ENCODE measurements at places on chromosomes 1 and 21. TPM values are rescaled to one million over a fixed set of nuclear protein-coding genes. Genes with fewer than 3 reads are reported as not detected.

Gene SLC5A3
- 2.6 TPM for polyA plus RNA-seq

DNA sequence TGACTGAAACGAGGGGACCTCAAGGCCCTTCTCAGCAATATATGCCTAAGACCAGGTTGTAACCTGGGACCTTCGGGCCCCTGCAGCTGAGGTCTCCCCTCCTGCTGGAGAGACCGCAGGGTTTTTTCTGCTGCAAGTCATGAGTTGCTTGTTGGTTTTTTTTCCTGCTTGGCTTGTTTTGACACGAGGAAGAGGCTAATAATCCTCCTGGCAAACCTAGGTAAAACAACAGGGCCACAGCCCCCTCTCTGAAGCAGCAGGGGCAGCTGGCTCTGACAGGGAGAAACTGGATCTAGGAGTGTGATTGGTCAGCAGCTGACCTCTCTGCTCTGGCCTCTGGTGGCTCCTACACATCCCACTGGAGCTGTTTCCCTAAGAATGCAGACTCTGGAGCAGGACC is 69.0 kb downstream of the CD34 start:
- H3K27ac ChIP-seq = no peak overlapping the region
- H3K4me1 ChIP-seq = no peaks in the 10 kb centered on the region
- no peak for DNase-seq
- no peak overlapping the region for H3K4me3 ChIP-seq

- no peaks in the 10 kb centered on the region for H3K36me3 ChIP-seq
- H3K4me1 ChIP-seq = peaks cover 11% of the 10 kb centered on the region
- no peaks in the 10 kb centered on the region for H3K27me3 ChIP-seq
- H3K4me3 ChIP-seq = no peak overlapping the region
These were observed 123.9 kb downstream of the SMYD3 start for GRCh38 chr1:246383239-246383589.

Gene TTC4
- 25.1 TPM for polyA plus RNA-seq

Gene C1orf185
- not detected for polyA plus RNA-seq
